ENCODE measurements at places on chromosomes 3 and 15.

GRCh38 chr3:29415482-29416223 lies 134.8 kb downstream of the RBMS3 start:
- DNase-seq, result no peak

- DNase-seq, result no peak
Measured at GRCh38 chr3:9678493-9678892, 25.1 kb upstream of the CPNE9 start.

- no peak for DNase-seq
Measured at GRCh38 chr15:35616498-35617271, 70.7 kb upstream of the DPH6 start.

DNA sequence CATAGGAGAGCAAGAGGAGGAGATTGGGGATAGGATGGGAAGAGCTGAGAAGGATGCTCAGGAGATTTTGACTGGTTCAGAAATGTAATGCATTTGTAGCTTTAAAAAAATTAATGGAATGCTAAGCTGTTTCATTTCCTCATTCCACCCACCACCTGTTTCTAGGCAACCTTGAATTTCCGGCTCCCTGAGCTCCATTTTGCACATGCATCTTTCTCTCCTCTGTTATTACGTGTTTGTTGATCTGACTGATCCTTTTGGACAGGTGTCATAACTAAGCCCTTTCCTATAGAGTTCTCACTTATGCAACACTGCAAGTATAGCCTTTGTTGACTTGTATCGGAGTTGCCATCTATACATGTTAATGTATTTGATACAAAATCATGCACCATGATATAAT lies 4.3 kb downstream of the TMPRSS7 start:
- DNase-seq, result no peak

GRCh38 chr15:74628199-74628598 lies 12.6 kb downstream of the CLK3 start:
- no peak for DNase-seq

- no peak for DNase-seq
Measured at GRCh38 chr15:76206325-76206976, 104.8 kb downstream of the ETFA start.

DNA sequence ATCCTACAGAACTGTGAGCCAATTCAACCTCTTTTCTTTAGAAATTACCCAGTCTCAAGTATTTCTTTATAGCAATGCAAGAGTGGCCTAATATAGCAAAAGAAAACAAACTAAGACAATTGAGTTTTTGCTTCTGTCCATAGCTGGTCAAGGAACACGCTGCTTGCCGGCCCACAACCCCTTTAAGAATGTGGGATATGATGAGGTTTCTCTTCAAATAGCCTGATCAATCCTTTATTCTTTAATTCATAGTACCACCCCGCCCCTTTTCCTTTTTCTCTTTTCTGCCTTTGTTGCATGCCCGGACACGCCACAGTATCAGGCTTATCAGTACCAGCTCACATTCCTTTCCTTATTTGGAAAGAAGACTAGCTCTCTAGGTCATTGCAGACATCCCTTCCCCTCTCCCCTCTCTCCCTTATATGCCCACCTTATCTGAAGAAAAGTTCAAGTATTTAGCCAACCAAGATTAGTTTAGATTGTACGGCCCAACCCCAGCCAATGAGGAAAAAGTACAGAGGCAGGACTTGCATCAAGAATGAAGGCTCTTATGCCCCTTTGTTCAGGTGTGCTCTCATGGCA lies 404.5 kb downstream of the OCA2 start:
- DNase-seq, result no peak

DNA sequence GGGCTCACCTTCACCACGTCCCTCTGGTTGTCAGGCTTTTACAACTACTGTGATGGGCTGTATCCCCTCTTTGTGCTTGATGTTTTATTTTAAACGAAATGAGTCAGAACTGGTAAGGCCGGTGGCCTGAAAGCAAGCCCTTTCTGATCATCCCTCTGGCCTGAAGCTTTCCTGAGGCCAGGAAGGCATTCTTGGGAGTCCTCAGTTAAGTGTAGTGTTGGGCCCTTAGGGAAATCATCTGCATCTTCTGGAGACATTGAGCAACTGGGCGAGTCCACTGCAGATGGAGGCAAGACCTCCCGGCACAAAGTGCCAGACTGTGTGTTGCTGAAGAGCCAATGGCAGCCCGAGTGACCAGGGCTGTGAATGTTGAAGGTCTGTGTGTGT lies 33.0 kb upstream of the AMOTL2 start:
- no peak for DNase-seq

- no peak for DNase-seq
Measured at GRCh38 chr15:70852501-70853317, 1.2 kb downstream of the LARP6 start.

GRCh38 chr15:65583701-65584100 lies 27.2 kb downstream of the INTS14 start:
- DNase-seq, result peak; percentile 45

GRCh38 chr15:72289597-72290325 lies 17.4 kb upstream of the PARP6 start:
- no peak for DNase-seq

GRCh38 chr3:157368171-157368570 lies 68.5 kb upstream of the PTX3 start:
- DNase-seq, result no peak

GRCh38 chr15:39269821-39270220 lies 311.1 kb upstream of the THBS1 start:
- DNase-seq, result no peak

- no peak for DNase-seq
Measured at GRCh38 chr3:85808755-85809154, 850.0 kb downstream of the CADM2 start.

- DNase-seq, result no peak
Measured at GRCh38 chr3:157174290-157174648, 14.3 kb upstream of the CCNL1 start.

GRCh38 chr3:24264748-24265158 lies 229.9 kb downstream of the THRB start:
- DNase-seq, result no peak

DNA sequence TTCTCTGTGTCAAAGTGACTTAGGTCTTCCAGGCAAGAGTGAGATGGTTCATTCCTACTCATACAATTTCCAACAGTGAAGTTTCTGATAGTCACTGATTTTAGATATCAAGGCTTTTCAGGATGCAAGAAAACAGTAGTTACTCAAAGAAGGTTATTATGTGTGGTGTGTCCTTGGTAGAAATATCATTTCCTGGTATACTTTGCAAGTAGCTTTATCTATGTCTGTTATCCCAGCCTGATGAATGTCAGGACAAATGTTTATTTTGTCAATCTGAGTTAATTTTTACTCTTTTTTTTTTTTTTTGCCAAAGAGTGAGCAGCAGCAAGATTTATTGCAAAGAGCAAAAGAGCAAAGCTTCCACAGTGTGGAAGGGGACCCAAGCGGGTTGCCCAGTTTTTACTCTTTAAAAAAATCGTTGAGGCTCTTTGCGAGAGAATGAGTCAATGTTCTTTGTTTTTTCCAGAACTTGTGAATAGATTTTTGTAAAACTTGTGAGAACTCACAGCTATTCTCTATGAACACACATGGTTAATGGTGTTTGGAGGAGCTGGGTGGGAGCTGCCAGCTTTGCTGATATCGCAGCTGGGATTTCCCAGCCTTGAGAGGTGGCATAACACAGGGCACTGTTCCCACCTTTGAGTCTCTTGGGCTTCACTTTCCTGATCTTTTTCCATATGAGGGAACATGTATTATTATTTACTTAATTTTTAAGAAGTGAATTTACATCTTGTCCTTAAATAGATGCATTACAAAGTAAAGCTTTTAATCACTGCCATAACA lies 51.9 kb downstream of the SV2B start:
- no peak for DNase-seq

- no peak for DNase-seq
Measured at GRCh38 chr15:41337631-41338522, 5.2 kb downstream of the NUSAP1 start.

DNA sequence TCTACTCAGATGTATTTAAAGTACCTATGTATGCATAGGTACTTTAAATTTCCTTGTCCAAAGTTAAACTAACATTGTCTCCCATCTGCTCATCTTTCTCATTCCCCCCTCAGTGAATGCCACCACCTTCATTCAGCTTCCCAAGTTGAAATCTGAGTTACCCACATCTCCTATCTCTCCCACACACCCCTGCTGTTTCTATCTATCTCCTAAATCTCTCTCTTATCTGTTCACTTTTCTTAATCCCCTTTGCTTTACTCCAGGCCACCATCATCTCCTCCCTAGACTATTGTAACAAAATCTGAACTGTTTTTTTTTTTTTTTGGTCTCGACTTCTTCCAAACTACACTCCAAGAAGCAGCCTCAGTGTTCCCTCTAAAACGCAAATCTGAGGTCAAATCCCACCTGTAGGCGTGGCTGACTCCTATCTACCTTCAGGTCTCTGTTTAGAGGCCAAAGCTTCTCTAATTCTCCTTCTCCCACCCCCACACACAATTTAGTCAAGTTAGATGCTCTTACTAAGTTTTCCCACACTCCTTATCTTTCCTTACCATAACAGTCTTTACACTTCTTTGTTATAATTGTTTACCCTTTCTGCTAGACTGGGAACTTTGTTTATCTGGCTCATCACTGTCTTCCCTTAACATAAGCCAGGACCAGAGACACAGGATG lies 3.5 kb upstream of the NEO1 start:
- DNase-seq, result no peak

- no peak for DNase-seq
Measured at GRCh38 chr3:58572634-58573230, 4.5 kb downstream of the FAM107A start.

GRCh38 chr3:1752205-1752604 lies 346.5 kb upstream of the CNTN4 start:
- no peak for DNase-seq

DNA sequence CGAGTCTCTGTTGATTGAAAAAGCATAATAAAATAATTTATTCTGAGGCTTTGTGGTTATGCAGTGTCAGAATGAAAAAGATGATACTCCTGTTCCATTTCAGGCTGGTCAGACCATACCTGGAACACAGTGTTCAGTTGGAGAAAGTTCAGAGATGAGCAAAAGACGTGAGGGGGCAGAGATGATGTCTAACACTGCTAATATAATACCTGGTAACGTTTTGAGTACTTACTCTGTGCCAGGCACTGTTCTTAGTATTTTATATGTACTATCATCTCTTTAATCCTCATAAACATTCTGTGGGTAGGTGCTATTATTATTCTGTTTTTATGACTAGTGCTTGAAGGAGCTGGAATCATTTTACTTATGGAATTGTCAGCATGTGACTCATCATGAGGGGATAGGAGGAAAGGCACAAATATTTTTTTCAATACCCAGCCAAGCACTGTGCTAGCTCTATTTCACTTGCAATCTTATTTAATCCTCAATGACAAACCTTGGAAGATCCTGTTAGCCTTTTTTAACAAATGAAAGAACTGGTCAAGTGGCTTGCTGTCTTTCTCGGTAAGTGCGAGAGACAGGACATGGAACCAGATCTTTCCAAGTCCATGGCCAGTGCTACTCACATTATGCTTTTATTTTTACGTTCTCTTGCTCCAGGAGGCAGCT lies 31.8 kb downstream of the IQGAP1 start:
- DNase-seq, result peak; percentile 71

DNA sequence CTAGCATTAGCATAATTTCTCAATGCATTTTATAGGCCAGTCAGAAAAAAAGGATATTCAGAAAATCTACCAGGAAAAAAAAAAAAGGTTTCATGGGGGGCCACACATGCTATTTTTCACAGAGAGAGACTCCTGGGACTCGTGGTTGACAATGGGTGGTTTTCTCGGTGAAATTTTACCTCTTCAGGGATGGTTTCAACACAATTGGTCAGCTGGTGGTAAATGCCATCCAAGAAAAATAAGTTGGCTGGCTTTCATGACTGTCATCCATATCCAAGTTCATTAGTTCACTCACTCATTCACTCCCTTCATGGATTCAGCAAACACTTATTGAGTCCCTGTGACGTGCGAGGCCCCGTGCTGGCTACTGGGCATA lies 217.3 kb downstream of the SHQ1 start:
- DNase-seq, result no peak

DNA sequence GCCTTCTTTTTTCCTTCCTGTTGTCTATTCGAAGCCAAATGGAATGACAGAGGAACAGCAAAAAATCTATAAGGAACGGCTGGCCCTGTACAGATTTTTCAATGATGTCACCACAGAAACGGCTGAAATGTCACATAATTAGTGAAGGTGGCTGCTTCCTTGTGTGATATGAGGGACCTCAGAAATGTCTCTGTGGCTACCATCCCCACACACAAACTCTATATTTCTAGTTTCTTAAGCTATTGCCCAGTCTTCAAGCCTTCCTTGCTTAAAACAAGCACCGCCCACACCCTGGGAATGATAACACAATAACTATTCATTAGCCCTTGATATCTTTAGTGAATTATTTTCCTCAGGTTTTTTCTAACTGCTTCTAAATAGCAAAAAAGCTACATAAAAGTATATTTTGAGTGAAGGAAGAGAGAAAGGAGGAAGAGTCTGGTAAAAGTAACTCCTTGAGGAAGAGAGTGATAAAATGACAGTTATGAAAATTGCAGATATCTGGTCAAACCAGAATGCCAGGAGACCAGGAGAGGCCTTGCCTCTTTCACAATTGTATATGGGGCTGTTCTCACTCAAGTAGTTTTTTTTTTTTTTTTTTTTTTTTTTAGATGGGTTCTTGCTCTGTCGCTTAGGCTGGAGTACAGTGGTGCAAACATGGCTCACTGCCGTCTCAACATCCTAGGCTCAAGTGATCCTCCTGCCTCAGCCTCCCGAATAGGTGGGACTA lies 38.7 kb downstream of the FMN1 start:
- DNase-seq, result no peak

DNA sequence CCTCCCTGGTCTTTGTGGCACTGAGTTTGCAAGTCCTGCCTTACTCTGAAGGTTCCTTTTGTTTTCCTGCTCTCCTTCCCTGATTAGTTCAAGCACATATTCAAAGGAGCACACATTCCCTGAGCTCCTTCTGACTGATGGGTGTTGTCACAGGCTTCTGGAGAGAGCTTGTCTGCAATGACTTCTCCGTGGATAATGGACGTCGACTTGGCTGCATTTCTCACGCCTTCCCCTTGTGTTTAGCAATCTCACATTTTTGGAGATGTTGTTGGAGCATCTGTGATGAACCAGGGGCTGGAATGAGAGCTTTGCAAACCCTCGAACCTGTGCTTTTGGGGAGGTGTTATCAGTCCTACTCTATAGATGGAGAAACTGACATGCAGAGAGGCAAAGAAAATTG lies 375.4 kb upstream of the PROK2 start:
- no peak for DNase-seq

- no peak for DNase-seq
Measured at GRCh38 chr3:121661376-121661775, 673 bp upstream of the HCLS1 start.

DNA sequence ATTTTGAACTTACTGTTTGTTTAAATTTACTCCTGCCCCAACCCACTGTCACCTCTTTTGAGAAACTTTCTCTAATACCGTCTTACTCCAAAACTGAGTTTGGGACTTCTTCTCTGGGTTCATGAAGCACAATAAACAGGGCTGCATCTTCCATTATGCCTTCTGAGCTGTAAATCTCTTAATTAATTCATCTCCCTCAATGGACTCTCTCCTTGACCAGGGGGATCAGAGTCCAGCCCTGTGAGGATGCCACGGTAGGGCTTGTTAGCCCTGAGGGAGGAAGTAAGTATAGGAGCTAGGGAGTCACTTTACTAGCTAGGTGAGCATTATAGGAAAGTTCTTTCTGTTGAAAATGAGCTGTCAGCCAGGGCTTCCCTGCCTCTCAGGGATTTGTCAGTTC lies 299.3 kb upstream of the SATB1 start:
- no peak for DNase-seq

- no peak for DNase-seq
Measured at GRCh38 chr3:193790086-193790990, 197.3 kb downstream of the OPA1 start.

- peak; percentile 90 for DNase-seq
Measured at GRCh38 chr3:18556503-18557135, 131.5 kb upstream of the SATB1 start.

GRCh38 chr3:44105571-44105970 lies 136.1 kb upstream of the TOPAZ1 start:
- DNase-seq, result no peak

Measured in T-helper 2 cell treated with Interferon-gamma antibody and Interleukin-4, amounts not matched to agents 5 μg/mL and 100 μg/mL, for 36 hours (primary cell).